CD8-positive, alpha-beta memory T cell (primary cell): ENCODE measurements at places on chromosomes 6 and 20. TPM values are rescaled to one million over a fixed set of nuclear protein-coding genes. Genes with fewer than 3 reads are reported as not detected.

GRCh38 chr6:37971266-37971665, 151.7 kb downstream of the ZFAND3 start:
- no peaks in the 10 kb centered on the region for H3K27me3 ChIP-seq
- H3K4me3 ChIP-seq: no peak overlapping the region
- H3K27ac ChIP-seq: no peak overlapping the region
- DNase-seq: no peak
- H3K4me1 ChIP-seq: peaks cover 4% of the 10 kb centered on the region

- DNase-seq: no peak
- H3K27me3 ChIP-seq: no peaks in the 10 kb centered on the region
- no peaks in the 10 kb centered on the region for H3K36me3 ChIP-seq
Measured at GRCh38 chr20:61657721-61658377, 405.8 kb downstream of the CDH4 start.

GRCh38 chr20:54255157-54255556, 47.3 kb downstream of the PFDN4 start:
- H3K27ac ChIP-seq: no peak overlapping the region
- DNase-seq: no peak
- no peaks in the 10 kb centered on the region for H3K4me1 ChIP-seq
- H3K36me3 ChIP-seq: no peaks in the 10 kb centered on the region
- H3K4me3 ChIP-seq: no peak overlapping the region

- no peak overlapping the region for H3K27ac ChIP-seq
- H3K27me3 ChIP-seq: no peaks in the 10 kb centered on the region
- H3K36me3 ChIP-seq: no peaks in the 10 kb centered on the region
- no peak for DNase-seq
- H3K4me1 ChIP-seq: no peaks in the 10 kb centered on the region
- no peak overlapping the region for H3K4me3 ChIP-seq
Measured at GRCh38 chr6:110628330-110628729, 151.9 kb upstream of the SLC22A16 start.

DNA sequence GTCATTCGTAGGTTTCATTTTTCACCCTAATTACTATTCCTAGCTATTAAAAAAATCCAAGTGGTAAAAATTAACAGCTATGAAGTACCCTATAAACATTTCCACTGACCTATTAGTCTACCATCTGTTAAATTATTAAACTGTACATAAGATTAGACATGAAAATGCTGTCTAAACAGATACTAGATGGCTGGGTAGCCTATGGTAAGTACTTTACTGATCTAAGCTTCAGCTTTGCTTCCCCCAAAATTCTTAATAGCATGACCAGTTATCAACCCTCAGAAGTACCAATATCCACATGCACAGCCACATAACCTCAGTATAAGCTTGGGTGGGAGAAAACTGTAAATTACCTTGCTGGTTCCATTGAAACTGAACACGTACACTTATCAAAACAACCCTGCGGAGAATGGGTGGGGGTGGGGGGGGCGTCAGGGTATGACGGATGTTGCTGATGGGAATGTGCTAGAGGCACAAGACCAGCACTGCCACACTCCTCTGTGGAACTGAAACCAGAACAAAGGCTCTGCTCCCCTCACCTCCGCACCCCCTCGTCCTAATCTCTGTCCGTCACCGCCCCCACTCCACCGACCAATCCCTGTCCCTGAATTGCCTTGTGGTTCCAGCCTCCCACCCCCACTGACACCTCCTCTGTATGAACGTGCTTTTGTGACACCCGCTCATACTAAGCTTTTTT, 45.3 kb downstream of the B4GALT5 start:
- DNase-seq: peak; percentile 83
- no peaks in the 10 kb centered on the region for H3K27me3 ChIP-seq
- peak overlapping the region; percentile 62 for H3K27ac ChIP-seq
- no peaks in the 10 kb centered on the region for H3K36me3 ChIP-seq
- H3K4me1 ChIP-seq: peaks cover 38% of the 10 kb centered on the region
- H3K4me3 ChIP-seq: peak overlapping the region; percentile 33

CDH26 gene
- 0.63 TPM for total RNA-seq
